Right ventricle myocardium inferior (tissue), 1 donor: ENCODE measurements at places on chromosomes 2 and 18. TPM values are rescaled to one million over a fixed set of nuclear protein-coding genes. Genes with fewer than 3 reads are reported as not detected.

ACVR1C gene
- 0.81 TPM for total RNA-seq

NEU4 gene
- 0.30 TPM for total RNA-seq

EVX2 gene
- total RNA-seq, result not detected

VWA3B gene
- total RNA-seq, result 0.38 TPM

METTL5 gene
- 69.8 TPM for total RNA-seq

DOK1 gene
- 4.9 TPM for total RNA-seq

HNMT gene
- total RNA-seq, result 13.0 TPM

STARD6 gene
- not detected for total RNA-seq

STPG4 gene
- total RNA-seq, result not detected

B3GNT7 gene
- total RNA-seq, result 9.1 TPM

ATP5MC3 gene
- 1,232 TPM for total RNA-seq

MORN2 gene
- 21.4 TPM for total RNA-seq

ADAM23 gene
- total RNA-seq, result 69.1 TPM

CDKL4 gene
- 0.22 TPM for total RNA-seq

OTOF gene
- 0.08 TPM for total RNA-seq

MYCN gene
- total RNA-seq, result 0.54 TPM

FEZ2 gene
- total RNA-seq, result 36.0 TPM

CHRNG gene
- total RNA-seq, result not detected

YPEL5 gene
- total RNA-seq, result 67.5 TPM

IL1R1 gene
- 26.6 TPM for total RNA-seq

SERPINB3 gene
- total RNA-seq, result not detected

ANKRD62 gene
- not detected for total RNA-seq

CCDC138 gene
- 1.2 TPM for total RNA-seq

FBXO36 gene
- 0.62 TPM for total RNA-seq

UCN gene
- 0.84 TPM for total RNA-seq

KDSR gene
- total RNA-seq, result 32.3 TPM
